M059J (cell line): ENCODE measurements at places on chromosomes 4 and X. TPM values are rescaled to one million over a fixed set of nuclear protein-coding genes. Genes with fewer than 3 reads are reported as not detected.
A peak's percentile ranks its signal among the peaks of the same experiment; 100 is the strongest.

DNA sequence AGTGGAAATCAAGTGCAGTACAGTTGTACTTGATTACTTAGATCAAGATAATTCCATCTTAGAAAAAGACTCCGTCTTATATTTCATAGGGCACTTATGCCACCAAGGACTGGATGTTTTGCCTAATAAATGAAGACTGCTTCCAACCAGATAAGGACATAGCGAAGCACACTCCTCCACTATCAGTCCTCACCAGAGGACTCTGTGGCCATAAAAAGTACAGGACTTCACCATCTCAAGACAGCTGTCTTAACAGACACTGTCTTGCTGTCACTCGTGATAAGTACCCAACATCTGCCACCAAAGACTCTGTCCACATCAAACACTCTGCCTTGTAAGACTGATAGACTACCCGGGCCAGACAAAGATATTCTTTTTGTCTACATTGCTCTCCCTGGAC is 352.0 kb downstream of the TRAM1L1 start:
- DNase-seq: no peak

DNA sequence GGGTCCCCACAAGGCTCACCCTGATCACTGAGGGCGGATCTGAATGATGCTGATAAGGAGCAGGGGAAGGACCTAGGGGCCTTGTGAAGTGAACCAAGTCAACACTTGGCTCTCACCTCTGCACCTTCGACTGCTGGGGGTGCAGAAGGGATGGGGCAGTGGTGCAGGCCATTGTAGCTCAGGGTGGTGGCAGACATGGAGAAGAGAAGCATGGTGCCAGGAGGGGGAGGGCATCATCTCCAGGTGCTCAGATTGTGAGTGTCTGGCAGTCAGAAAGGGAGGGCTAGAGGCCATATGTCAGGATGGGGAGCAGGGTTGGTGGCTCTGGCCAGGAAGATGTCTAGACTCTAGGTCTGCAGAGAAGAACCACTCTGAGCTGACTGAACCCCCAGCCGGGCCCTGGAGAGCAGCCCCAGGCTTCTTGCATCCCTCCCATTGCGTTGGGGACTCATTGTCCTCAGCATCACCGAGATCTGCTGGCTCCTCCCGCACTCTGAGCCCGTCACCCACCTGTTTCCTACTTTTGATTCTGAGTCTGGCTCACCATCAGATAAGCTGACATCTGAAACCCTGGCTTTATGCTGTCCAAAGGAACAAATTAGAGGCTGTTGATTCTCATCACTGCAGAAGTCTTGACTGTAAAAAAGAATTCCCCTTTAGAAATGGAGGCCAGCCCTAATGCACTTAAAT is 3.8 kb downstream of the APLN start:
- no peak for DNase-seq

GRCh38 chr4:107379054-107379869 is 340.8 kb downstream of the PAPSS1 start:
- DNase-seq: peak; percentile 33

- no peak for DNase-seq
Measured at GRCh38 chr4:127291316-127291715, 341.4 kb upstream of the INTU start.

CSAG2 gene
- not detected in 2 replicates for total RNA-seq
